ENCODE measurements at places on chromosomes 2 and 18.

- DNase-seq, result no peak
Measured at GRCh38 chr2:11955314-11955713, 208.9 kb downstream of the LPIN1 start.

- DNase-seq, result no peak
Measured at GRCh38 chr2:20421336-20421987, 25.4 kb upstream of the RHOB start.

DNA sequence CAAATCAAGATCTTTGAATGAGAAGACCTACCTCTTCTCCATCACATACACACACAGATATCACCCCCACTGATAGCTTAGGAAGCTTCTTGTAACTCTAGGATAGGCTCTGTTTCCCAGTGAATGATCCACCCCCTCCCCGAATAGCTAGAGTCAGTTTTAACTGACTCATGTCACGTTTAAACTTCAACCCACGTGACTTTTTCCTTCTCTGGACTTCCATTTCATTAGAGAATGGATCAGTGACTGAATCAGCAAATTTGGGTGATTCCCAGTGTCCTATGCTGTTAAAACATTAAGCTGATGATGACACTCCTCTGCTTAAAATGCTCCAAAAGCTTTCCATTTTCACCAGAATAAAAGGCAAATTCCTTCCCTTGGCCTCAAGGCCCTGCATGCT lies 185.9 kb upstream of the LHCGR start:
- DNase-seq, result no peak

DNA sequence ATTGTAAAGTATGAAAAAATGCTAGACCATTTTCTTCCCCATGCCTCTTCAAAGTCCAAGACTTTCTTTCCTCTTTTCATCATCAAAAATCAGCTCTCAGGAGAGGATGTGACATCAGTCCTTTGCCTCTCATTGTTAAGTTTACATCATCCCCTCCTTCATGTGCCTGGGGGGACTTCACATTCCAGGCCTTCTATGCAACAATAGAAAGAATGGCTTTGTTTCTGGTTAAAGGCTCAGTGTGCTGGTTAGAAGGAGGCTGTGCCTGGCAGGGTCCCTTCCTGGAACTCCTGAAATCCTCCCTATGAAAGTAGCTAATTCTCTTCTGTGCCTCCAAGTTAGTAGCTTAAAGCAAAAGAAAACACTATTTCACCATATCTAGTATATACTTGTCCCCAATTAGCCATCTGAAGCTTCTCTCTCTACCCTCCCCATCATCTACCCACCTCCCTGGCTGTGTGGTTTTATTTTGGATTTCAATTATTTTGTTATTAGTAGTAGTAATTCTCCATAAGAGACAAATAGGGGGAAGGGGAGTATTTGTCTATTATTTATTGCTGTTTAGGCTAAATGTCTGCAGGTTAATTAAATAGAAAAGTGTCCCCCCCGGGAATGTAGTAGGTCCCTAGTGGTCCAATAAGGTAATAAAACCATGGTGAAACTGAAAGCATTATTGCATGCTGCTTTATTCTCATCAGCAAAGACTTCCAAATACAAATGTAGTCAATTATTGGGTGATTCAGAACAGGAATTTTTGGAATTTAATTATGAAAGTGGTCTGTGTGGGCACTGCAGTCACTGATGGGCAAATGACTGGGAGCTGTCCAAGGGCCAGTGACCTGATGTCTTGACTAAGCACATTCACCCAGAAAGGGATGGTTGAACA lies 69.0 kb downstream of the CPO start:
- DNase-seq, result no peak

GRCh38 chr2:101152272-101153076 lies 1.3 kb upstream of the TBC1D8 start:
- DNase-seq, result peak; percentile 44

DNA sequence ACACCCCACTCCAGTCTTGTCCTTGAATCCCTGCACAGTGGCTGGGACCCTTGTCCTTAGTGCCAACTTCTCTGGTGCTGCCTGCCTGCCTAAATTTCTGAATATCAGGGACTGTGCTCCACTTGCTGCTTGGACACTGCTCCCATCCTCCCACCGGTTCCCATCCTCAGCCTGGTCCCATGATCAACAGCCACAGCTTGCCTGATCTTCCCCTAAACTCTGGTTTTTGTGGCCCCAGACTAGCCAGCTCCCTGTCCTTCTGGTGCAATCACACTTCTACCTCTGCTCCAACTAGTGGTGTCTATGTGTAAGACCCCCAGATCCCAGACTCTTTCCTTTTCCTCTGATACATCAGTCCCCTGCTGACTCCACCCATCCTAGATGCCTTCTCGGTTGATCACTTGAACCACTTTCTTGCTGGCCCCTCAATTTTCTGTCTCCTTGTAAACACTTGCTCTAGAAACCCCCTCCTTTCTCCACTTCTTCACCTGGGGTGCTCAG lies 37.2 kb upstream of the POLE4 start:
- no peak for DNase-seq
